Stimulated activated CD4-positive, alpha-beta T cell treated with anti-CD3 and anti-CD28 coated beads, TNF-alpha, amount 100 ng/mL, for 4 hours (primary cell): ENCODE measurements at places on chromosomes 5 and 9.

DNA sequence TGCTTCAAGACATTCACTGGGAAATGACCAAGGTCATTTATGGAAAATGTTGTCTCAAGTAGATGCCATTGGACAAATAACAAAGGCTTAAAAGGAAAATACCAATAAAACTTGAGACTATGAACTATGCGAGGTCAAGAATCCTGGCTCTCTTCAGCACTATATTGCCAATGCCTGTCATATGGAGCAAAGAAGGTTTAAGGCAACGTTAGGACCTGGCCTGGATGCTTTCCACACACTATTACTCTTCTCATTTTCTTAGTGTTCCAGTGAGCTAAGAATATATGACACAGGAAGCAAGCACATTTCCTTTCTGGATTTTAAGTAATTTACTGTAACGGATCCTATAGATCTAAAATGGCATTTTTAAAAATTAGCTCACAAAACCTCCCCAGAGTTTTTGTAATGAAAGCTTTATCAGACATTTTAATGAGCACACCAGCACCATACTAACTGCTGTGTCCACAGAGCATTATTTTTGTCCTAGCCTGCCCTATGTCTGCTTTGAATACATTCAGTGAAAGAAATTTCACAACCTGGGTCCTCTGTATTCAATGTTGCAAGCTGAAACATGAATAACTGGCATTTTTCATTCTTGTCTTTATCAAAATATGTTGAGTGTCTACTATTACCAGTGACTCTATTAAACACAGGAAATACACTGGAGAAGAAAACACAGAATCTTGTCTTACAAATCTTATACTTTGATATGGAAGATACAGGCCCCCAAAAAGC, 315.6 kb downstream of the CETN3 start:
- no peak for DNase-seq

- DNase-seq: no peak
Observed at GRCh38 chr5:79837761-79838551, 148.3 kb downstream of the CMYA5 start.

DNA sequence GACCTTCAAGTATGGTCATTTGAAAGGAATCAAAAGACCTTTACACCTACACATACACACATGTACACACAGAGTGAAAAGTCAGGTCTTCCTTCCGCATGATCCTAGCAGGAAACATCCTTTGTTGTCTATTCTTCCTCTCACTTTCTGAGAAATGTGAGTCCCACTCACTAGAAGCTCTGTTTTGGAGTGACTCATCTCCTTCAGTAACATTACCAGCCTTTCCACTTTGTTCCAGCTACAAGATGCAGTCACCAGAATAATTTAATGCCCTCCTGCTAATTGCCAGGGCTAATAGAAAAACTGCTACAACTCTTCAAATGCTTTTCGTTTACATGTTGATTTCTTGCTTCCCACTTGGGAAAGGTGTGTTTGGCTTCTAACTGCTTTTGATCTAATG, 417.3 kb downstream of the RASEF start:
- DNase-seq: no peak

DNA sequence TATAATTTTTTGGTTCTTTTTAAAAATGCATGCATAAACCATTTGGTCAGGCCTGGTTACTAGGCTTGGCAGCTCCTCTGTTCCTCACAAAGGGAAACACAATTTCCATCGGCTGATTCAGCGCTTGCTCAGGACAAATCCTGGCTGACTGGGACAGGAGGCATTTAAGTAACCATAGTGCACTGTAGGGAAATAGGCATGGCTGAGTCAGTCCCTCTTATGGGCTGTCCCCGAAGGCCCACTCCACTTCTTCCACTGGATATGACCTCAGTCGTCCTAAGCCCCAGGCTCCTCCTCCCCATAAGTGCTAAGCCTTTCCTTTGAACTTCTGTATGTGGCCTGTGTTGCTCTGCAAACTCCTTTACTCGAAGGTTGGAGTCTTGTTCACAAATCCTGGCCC, 71.2 kb upstream of the GLIS3 start:
- DNase-seq: no peak

- DNase-seq: no peak
Observed at GRCh38 chr5:74424162-74424868, 216.2 kb downstream of the ENC1 start.

DNA sequence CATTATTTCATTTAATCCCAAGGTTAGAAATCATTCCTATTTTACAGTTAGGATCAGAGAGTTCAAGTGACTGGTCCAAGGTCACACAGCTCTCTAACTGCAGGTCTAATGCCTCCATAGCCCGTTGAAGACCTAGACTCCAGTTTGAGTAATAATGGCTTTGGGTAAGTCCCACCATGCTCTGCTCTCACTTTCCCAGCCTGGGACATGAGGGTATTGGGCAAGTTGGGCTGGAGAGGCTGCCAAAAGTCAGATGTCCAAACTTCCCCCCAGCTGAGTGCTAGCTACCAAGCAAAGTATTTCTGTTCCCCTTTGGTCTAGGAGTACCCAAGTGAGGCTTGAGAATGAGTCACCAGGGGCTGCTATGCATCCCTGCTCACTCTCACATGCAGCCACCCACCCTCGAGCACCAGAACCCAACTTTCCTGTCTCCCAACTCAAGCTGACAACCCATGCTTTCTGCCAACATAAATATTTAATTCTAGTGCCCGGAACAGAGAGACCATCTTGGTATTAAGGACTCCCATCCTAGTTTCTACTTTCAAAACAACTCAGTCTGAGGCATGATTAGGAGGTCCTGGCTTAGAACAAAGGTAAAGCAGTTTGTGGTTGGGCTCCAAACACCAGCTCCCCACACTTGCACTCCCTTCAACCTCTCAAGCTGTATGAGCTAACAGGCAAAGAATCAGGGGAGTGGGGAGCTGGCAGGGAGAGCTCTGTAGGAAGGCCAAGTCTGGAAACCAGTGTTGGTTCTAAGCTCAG, 236.5 kb upstream of the TRIM32 start:
- DNase-seq: no peak

DNA sequence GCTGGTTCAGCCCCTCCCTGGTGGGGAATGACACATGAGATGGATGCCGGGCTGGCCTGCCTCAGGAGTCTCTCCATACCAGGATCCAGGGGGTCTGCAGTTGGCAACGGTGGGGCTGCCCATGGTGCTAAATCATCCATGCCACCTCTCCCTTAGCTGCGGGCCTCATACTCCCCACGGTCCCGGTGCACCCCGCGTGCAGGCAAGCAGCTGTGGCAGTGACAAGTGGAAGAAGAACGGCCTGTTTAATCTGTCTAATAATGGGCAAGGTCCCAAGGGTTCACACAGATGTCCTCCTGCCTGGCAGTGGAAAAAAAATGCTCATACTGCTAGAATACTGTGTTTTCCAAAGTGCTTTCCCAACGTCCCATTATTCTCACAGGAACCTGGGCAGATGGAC, 196.9 kb upstream of the PANK3 start:
- DNase-seq: no peak

DNA sequence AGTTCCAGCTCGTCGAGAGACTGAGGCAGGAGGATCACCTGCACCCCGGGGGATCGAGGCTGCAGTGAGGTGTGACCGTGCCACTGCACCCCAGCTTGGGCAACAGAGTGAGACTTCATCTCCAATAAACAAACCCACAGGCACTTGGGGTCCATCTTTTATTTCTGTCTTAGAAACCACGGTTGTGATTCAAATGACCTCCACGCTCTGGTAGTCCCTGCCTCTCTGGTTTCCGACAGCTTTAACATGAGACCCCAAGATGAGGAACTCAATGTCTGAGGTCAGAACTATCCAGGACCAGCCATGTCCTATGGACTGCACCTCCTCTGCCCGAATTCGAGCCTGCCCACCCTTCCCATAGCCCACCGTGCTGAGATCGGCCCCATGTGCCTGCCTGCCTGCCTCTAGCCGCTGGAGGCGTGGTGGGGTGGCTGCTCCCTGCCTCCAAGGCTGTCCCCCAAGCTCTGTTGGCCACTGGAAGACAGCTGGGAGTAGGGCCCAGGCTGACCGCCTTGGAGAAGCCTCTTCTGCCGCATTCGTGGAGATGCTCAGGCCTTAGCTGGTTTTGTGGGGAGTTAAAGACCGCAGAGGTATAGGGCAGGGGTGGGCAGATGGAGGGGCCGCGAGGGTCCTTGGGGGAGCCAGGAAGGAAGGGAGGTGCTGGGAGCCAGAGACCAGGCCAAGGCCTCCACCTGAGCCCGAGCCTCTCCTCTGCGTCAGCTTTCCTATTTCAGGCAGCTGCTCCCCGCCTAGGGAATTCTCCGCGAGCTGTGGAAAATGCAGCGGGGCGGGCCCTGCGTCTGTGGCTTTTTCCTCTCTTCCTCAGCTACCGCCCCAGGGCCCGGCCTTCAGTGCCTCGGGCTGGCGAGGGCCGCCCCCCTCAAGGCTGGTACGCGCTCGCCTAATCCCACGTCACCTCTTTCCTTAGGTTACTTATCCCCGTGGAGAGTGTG, 6.9 kb upstream of the WDR5 start:
- no peak for DNase-seq
